ENCODE measurements at places on chromosomes 11 and 22.
A peak's percentile ranks its signal among the peaks of the same experiment; 100 is the strongest.

GRCh38 chr22:24063361-24063760 is 52.3 kb downstream of the CABIN1 start:
- DNase-seq: no peak

- DNase-seq: no peak
Measured at GRCh38 chr22:32587449-32587848, 112.8 kb downstream of the FBXO7 start.

DNA sequence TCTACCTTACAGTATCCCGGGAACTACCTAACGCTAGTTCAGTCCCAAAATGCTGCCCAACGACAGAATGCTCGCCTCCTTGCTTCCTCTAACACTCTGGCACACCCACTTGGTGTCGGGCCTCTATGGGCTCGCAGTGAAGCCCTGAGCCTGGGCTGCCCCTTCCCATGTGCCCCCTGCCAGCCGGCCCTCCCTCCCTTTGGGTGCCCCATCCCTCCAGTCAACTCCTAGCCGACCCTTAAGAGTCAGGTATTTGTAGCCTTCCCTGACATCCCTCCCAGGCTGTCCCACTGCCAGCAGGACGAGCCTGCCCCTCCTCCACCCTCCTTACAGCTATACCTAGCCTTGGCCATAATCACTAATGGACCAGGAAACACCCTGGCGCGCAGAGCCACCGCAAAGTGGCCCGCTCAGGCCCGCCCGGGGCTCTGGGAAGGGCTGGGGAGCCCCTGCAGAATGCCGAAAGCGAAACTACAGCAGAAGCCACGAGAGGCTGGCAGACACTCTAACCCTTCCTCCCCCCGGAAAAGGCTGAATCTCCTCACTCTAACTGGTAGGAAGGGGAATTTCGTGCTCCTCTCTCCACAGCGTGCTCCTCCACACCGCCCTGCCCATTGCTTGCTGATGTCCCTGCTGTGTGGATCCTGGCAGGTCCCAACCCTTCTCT is 8.2 kb downstream of the CBX7 start:
- no peak for DNase-seq

DNA sequence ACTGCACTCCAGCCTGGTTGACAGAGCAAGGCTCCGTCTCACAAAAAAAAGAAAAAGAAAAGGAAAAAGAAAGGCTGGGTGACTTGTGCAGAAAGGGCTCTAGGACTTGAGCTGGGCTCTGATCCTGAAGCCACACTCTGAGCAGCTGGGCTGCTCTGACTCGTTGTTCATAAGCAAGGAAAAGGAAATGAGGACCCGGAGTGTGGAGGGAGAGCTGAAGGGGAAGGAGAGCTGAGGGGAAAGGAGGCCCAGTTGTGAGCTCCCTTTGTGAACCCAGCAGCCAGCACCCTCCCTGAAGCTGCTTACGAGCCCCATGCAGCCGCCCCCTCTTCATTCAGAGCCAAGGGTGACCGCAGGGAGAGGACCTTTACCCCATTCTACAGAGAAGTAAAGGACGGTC is 12.3 kb upstream of the SH3BP1 start:
- DNase-seq: no peak

DNA sequence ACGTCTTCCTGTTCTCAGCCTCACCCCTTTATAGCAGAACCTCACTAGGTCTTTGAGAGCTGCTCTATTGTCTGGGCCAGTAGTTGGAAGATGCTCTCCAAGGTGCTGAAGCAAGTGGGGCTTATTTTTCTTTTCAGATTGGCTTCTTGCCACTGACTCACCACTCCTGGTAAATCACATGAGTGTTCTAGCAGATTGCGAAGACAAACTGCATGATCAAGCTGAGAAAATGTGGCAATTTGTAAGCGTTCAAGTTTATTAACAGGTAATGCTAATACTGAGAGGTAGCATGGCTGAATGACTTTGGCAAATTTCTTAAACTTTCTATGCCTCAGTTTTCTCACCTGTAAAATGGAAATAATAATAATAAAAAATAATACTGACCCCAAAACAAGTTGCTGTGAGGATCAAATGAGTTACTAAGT is 59.2 kb downstream of the CACNG2 start:
- peak; percentile 8 for DNase-seq

DNA sequence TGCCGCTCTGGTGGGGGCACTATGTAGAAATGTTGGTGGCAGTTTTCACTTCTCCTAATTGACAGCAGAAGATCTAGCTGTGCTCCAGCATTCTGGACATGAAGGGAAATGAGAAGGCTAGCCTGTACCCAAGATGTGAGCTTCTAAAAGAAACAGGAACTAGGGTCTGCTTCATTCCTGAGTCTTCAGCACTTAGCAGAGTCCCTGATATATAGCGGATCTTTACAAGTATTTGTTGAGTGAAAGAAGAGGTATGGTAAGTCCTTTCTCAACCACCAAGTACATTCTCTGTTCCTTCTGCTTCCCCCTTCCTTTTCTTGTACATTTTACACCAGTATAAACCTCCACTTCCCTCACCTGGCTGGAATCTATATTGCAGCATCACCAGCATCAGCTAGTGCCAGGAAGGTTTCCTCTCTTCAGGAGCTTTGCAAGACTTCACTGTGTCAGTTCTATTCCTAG is 408.3 kb upstream of the CADM1 start:
- DNase-seq: no peak

- no peak for DNase-seq
Measured at GRCh38 chr22:24059121-24059520, 48.0 kb downstream of the CABIN1 start.

- no peak for DNase-seq
Measured at GRCh38 chr11:75245356-75246005, 4.9 kb downstream of the TPBGL start.

- DNase-seq: no peak
Measured at GRCh38 chr11:31676280-31676982, 134.7 kb downstream of the PAX6 start.

- DNase-seq: no peak
Measured at GRCh38 chr11:65435981-65436411, 13.4 kb downstream of the NEAT1 start.

- DNase-seq: no peak
Measured at GRCh38 chr22:44422746-44423380, 75.2 kb downstream of the RTL6 start.

- no peak for DNase-seq
Measured at GRCh38 chr22:25395468-25395867, 169.0 kb upstream of the GRK3 start.

GRCh38 chr22:36369004-36369921 is 18.5 kb downstream of the MYH9 start:
- DNase-seq: no peak

DNA sequence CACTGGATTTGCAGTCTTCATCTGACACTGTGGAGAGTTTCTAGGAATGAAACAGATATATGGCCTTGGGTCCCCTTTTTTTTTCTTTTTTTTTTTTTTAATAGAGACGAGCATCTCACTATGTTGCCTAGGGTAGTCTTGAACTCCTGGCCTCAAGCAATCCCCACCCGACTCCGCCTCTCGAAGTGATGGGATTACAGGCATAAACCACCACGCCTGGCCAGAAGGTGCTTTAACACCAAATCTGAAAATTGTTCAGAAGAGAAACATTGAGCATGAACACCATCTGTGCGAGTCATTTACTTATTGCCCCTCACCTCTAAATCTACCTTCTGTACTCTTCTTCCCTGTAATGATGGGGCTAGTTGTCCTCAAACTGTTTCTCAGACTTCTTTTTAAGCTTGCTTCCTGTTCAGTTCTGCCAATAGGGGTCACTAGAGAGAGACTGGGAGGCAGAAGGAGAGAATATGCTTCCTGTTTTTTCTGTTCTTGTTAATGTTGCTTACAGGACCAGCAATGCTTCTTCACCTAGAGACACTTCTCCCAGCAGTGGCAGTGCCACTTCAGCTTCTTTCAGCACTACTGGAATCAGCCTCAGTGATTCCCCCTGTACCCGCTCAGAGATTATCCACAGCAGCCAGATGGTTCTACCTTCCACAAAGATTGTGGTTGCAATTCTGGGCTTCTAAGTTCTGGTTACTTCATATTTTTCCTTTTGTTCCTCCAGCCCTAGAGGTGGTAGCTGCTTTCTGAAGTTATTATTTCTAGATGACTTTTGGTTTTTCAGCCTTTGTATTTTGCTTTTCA is 20.8 kb upstream of the ZBED5 start:
- DNase-seq: no peak

Measured in stimulated activated CD4-positive, alpha-beta T cell treated with anti-CD3 and anti-CD28 coated beads, Interleukin-1b, Interleukin-23, amount 100 ng/mL, for 1 hour (primary cell).